ENCODE measurements at places on chromosomes 16 and 17.

DNA sequence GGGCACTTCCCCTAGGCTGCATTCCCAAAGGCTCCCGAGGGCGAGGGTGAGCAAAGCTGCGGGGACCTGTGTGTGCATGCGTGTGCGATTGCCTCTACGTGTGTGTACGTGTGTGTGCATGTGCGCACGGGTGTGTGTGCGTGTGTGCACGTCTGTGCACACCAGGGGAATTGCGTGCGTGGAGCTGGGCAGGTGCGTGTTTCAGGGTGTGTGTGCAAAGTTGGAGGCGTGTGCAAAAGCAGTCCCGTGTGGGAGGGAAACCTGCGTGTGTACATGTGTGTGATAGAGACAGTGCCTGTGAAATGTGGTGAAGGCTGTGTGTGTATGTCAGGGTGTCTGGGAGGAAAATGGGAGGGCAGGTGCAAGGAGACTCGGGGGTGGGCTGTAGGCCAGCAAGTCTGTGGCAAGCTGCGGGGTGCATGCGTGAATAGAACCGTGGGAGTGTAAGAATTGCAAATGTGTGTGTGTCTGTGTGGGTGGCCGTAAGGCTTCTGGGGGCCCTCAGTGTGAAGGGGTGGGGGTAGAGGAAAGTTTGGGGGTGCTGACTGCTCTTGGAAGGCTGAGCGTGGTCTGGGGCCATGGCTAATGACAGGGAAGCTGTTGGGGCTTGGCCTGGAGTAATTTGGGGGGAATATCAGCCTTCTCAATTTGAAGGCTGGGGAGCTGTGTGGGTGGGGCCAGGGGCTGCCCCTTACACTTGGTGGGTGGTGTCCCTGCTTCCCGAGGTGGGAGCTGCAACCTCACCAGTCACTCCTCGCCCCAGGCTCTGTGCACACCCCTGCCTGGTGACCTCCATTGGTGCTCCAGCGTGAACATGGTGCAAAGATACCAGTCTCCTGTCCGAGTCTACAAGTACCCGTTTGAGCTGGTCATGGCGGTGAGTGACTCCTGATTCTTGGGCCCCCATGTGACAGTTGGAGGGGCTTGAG lies 644 bp downstream of the SEC14L5 start:
- DNase-seq = no peak

GRCh38 chr17:56884483-56885311 lies 29.2 kb downstream of the TRIM25 start:
- DNase-seq = no peak

DNA sequence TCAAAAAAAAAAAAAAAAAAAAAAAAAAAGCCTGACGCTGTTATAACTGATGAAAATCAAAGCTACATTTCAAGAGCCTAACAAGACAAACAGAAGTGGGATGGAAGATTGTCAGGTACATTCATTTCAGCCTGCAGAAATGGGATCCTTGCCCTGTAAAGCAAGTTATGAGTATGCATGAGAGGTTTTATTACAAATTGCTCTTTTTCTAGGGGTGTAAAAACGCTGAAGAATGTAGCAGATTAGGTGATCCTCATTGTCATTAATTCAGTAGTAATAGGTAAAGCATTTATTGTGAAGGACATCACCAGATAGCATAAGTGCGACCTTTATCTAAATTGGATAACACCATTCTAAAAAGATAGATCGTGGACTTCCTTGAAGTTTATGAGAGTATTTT lies 208.3 kb downstream of the KCNJ2 start:
- DNase-seq = no peak

DNA sequence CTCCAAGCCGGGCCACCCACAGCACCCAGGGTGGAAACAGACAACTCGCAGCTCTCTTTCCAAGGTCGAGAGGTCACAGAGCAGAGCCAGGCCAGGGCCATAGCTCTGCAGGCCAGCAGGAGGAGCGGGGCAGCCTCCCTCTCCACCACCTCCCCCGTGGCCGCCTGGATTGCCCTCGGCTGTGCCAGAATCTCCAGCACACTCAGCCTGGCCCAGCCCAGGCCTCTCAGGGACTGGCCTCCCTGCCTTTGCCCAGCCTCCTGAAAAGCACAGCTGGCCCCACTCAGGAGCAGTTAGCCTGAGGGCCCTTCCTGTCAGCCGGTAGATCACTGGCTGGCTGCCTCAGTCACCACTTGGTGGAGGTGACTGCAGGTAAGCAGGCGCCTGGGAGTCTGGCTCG lies 85.8 kb upstream of the SEC14L1 start:
- no peak for DNase-seq

DNA sequence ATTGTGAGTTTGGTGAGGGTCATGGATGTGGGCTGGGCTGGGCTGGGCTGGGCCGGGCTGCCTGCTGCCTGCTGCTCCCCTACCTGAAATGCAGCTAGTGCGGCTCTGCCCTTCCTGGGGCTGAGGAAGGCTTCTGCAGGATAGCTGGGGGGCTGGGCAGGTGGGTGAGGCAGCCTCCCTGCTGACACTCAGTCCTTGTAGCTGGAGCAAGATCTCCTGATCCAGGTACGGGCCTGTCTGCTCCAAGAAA lies 4.7 kb downstream of the RPL13 start:
- no peak for DNase-seq

GRCh38 chr17:18300725-18301480 lies 13.9 kb downstream of the TOP3A start:
- no peak for DNase-seq

DNA sequence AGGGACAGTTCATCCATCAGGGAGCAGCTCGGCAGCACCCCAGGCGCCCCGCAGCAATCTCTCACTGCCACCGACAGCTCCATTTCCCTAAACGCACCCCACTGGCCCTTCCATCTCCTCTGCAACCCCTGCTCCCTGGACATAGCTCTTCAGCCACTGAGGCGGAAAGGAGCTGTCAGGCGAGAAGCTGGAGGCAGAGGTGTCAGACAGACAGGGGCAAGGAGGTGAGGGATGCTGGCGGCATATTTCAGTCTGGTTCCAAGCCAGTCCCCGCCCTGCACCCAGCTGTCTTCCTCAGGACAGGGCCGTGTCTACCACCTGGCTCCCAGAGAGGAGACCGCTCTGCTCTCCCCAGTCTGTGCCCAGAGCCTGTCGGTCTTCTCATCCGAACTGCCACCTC lies 9.7 kb downstream of the ACLY start:
- DNase-seq = no peak

GRCh38 chr17:63490329-63490728 lies 13.5 kb downstream of the ACE start:
- DNase-seq = no peak
